ENCODE measurements at places on chromosomes 2 and 18.

- DNase-seq: no peak
Observed at GRCh38 chr2:86221066-86221684, 21.9 kb downstream of the MRPL35 start.

GRCh38 chr2:209553913-209554312, 130.1 kb downstream of the MAP2 start:
- DNase-seq: no peak

GRCh38 chr2:177818412-177818811, 254.2 kb downstream of the PDE11A start:
- DNase-seq: no peak

GRCh38 chr18:62018759-62019041, 125.9 kb upstream of the RNF152 start:
- DNase-seq: no peak

- DNase-seq: no peak
Observed at GRCh38 chr2:165899311-165899710, 54.3 kb downstream of the TTC21B start.
